ENCODE measurements at places on chromosomes 12 and 14.

DNA sequence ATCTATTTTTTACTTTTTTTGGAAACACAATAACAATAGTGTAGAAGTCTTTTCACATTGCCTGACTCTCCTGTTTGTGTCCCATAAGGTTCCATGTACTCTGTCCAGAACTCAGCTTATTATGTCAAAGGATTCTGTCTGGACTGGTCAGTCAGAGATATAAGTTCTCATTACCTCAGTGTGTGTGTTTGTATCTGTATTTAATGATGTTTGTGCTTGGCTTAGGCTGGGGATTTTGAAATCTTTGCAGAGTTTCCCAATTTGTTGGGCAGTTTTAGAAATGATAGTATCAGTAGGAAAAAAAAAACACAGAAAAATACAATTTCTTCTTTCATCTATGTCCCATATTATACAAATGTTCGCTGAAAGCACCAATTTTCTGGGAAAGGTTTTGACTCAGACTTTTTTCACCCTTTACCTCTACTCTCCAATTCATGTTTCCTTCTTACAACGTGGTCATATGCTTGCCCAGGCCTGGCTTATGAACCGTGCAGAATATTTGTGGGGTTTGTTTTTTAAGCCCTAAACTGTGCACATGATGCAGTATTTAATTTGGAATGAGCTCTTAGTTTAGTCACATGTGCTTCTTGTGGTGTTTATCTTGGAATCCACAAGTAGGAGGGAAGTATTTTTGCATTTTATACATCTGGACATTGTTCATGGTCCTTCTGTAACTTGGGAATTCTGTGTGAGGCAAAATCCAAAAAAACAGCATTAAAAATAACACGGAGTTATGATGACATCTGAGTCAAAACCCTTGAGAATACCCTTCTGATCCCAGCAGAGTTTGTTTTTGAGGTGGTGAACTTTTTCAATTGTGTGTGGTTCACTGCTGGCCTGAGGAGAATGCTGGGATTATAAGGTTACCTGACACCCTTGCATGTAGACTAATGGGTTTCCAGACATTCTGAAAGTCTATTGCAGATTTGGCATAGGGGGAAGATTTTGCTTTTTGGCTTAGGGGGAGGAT is 121.2 kb downstream of the RAD51B start:
- DNase-seq = no peak

- DNase-seq = no peak
Observed at GRCh38 chr12:106139422-106140171, 843 bp upstream of the NUAK1 start.

- no peak for DNase-seq
Observed at GRCh38 chr12:19826980-19827550, 387.8 kb downstream of the AEBP2 start.

DNA sequence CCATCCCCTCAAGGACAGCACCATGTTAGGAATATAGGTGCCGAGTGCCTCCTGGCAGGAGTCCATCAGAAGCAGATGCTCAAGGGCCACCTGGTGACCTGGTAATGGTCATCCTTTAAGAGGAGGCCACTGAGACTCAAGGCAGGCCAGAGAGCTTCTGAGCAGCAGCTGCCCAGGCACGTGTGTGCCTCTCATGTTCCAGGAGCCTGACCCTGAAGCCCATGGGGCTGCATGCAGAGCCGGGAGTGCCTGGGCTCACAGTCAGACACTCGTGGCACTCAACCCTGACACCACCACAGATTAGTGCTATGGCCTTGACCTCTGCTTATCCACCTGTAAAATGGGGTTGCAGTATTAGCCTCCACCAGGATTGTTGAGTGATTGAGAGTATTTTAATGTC is 45.6 kb downstream of the C14orf132 start:
- no peak for DNase-seq

- peak; percentile 94 for DNase-seq
Observed at GRCh38 chr12:112012775-112013600, at the start of the genes ERP29 and TMEM116. ERP29 (plus strand) TSS chr12:112013426; CDS start chr12:112013466, 40 bp downstream. TMEM116 (minus strand) TSS chr12:112013165; CDS start chr12:112005270, 7,895 bp downstream.

GRCh38 chr14:75487155-75487671 is 35.1 kb upstream of the BATF start:
- no peak for DNase-seq

GRCh38 chr12:116233669-116234068 is 43.8 kb downstream of the MED13L start:
- no peak for DNase-seq

- no peak for DNase-seq
Observed at GRCh38 chr12:76588881-76589565, 29.5 kb upstream of the OSBPL8 start.

- no peak for DNase-seq
Observed at GRCh38 chr12:11778713-11779685, 129.5 kb downstream of the ETV6 start.

GRCh38 chr14:72553161-72553560 is 340.7 kb downstream of the DPF3 start:
- no peak for DNase-seq

- peak; percentile 12 for DNase-seq
Observed at GRCh38 chr14:105314287-105315200, at the start of gene PACS2. PACS2 (plus strand) TSS chr14:105314748; CDS start chr14:105314919, 171 bp downstream.

- DNase-seq = no peak
Observed at GRCh38 chr12:90173499-90174197, 465.0 kb upstream of the ATP2B1 start.

DNA sequence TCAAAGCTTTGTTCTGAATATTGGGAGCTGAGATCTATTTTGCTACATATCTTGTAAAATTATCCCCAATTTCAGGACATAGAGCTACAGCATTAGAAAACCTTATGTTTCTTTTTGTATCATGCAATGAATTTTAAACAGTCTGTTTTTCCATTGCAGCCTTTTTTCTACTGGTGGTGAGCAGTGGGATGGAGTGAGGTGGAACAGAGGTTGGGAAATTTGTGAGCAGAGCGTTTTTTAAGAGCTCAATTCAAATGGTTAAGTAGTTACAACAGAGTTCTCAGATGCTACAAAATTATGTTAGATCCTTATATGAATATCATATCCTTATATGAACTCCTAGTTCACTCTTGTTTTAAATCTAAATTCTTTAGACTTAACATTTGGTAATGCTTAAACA is 139.0 kb upstream of the PLEKHG7 start:
- no peak for DNase-seq

- DNase-seq = no peak
Observed at GRCh38 chr14:63663428-63664341, 22.0 kb upstream of the WDR89 start.

DNA sequence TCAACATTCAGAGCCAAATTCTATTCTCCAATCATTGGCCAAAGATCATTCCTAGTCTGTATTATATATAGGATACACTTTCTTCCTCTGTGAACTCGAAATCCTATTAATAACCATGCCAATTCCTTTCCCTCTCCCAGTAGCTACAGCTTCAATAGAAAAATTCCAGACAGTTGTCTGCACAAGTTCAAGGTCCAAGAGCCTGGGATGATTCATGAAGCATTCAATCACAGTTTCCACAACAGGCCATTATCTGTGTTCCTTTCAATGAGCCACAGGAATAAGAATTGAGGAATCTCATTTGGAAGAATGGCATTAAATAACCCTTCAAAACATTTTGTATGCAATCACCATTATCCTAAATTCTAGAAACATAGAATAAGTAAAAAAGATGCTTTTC is 437.4 kb downstream of the RMST start:
- no peak for DNase-seq

- DNase-seq = no peak
Observed at GRCh38 chr12:13661005-13661887, 320.2 kb downstream of the GRIN2B start.

DNA sequence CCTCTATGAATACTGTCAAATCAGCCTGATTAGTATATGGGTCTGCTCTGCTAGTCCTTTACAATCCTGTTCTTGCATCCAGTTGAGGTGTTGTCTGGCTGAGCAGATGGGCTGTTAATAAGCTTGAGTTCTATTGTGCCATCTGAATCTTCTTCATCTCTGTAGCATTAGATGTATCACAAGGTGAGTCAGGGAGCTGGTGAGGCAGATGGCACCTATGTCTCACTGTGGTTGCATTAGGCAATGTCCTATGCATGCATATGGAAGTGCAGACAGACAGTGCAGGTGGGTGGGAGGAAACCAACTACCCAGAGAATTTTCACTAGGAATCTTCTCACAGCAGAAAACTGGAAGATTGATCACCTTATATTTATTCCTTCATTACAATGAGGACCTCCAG is 165.7 kb upstream of the STXBP6 start:
- no peak for DNase-seq

GRCh38 chr12:94460616-94460959 is 921 bp upstream of the CEP83 start:
- DNase-seq = no peak

GRCh38 chr14:95523815-95524448 is 7.5 kb upstream of the SYNE3 start:
- no peak for DNase-seq

GRCh38 chr14:44783901-44784300 is 177.8 kb downstream of the KLHL28 start:
- DNase-seq = no peak

- no peak for DNase-seq
Observed at GRCh38 chr12:6868211-6869048, 1.1 kb downstream of the TPI1 start.

DNA sequence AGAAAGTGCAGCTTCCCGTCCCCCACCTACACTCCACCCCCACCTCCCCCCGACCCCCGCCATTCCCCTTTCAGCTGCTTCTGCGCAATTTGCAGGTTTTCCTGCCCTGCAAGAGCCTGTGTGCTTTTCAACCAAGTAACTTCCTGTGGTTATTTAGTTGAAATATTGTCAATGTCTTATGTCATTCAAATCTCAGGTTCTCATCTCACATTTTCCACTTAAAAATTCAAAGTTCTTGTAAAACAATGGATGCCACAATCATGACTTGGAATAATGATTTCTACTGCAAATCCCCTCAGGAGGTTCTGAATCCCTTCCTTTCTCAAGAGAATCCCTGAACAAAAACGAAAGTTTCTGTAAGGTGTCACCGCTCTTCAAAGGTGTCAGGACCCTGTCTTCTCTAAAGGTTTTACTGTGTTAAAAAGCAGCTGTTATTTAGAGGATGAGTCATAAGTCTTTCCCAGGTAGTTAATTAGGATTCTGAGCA is 31.6 kb downstream of the WBP11 start:
- DNase-seq = no peak
